ENCODE measurements at places on chromosomes 7 and 10.

GRCh38 chr7:157925383-157925875 lies 588.6 kb downstream of the DNAJB6 start:
- DNase-seq: no peak

- DNase-seq: no peak
These were observed 116.6 kb downstream of the ADCY1 start for GRCh38 chr7:45690762-45691150.

DNA sequence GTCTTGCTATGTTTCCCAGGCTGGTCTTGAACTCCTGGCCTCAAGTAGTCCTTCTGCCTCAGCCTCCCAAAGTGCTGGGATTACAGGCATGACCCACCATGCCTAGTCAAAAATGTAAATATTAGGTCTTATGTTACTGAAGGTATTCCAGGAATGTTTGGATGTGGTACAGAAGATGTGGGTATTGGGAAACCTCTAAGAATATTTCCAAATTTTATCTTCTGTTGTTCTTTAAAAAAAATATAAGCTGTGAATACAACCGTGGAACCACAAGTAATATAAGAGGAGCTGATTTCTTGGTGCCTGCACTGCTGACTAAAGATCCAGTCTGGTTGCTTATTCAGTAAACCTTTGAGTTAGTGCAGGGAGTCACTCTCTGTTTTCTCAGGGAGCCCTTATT lies 178.3 kb downstream of the AUTS2 start:
- no peak for DNase-seq

DNA sequence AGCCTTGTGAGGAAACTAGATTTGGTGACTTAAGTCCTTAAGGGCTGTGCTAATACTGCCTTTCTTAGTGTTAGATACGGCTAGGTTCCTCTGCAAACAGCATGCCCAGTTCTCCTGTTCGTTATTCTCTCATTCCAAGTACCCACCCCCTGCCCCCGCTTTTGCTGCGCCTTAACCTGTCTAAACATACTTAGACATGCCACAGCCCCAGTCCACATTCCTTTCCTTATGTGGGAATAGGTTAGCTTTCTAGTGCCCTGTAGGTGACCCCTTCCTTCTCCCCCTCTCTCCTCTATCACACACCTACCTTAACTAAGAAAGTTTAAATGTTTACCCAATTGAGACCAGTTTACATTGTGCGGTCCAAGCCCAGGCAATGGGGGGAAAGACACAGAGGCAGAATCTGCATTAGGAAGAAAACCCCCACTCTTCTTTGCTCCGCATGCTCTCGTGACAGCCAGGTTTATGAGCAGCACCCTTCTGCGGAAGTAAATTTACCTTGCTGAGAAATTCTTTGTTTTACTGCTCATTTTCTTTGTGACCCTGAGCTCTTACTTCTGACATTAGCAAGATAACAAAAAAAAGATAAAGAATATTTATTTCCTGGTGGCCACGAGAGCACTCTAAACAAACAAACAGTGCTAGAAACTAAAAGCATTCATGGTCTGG lies 48.8 kb downstream of the VIM start:
- no peak for DNase-seq

DNA sequence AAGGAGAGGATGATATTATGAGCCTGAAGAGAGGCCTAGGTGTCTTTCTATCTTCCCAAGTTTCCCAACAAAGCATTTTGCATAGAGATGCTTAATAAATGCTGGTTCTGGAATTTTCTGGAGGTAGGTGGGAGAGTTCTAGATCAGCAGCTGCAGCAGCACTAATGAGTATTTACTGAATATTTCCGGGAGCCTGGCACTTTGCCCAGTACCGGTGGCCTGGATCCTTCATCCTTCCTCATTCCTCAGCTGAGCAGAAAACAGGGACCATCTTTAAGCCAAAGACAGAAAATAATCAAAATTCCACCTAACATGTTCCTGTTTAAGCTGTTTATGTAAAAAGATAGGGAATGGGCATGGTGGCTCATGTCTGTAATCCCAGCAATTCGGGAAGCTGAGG lies 813.2 kb upstream of the AUTS2 start:
- DNase-seq: no peak

- no peak for DNase-seq
These were observed 1.2 kb upstream of the MAT1A start for GRCh38 chr10:80290474-80291220.

DNA sequence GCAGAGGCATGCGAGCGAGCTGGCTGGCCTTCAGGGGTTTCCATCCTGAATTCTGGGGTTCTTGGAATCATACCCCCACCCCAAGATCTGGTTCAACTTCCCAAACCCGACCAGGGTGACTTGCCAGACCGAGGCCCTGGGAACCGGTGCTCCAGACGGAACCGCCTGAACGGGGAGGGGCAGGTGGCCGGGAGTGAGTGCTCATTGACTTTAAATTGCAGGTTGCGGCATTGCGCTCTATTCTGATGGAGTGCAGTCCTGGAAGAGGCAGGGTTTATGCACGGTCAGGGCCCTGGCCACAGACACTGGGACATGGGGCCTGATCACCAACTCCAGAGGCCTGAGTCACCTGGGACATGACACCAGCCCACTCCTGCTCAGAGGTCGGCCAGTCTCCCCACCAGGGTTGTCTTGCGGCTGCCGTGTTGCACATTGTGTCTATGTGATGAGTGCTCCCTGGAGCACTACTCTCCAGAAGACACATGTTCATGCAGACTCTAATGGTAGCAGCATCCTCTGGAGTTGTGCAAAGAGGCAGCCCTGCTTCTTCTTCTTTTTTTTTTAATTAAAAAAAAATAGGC lies 5.8 kb upstream of the DDIT4 start:
- DNase-seq: no peak

GRCh38 chr7:22025983-22026382 lies 80.3 kb upstream of the CDCA7L start:
- DNase-seq: no peak

GRCh38 chr7:137658190-137658900 lies 188.4 kb downstream of the DGKI start:
- DNase-seq: no peak

All from activated T-helper 1 cell treated with Interleukin-2 at 50 U/mL for 16 hours (primary cell).